Kidney tubule cell (primary cell): ENCODE measurements at places on chromosomes 6 and 20.

DNA sequence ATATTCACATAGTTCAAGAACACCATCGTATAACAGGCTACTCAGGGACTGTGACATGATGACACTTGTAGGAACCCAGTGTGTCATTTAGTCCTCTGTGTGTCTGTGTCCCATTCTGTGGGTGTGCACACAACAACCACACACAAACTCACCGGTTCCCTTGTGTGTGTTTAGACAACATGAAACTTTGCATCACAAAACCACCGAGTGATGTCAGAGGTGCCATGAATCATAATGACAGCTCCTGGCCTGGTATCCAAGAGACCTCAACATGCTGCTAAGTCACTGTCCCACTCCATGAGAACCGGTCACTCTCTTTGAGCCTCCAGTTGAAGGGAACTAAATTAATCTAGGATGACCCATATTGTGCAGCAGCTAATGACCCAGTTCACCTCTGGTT is 421.3 kb downstream of the PREX1 start:
- peak; percentile 55 for DNase-seq

DNA sequence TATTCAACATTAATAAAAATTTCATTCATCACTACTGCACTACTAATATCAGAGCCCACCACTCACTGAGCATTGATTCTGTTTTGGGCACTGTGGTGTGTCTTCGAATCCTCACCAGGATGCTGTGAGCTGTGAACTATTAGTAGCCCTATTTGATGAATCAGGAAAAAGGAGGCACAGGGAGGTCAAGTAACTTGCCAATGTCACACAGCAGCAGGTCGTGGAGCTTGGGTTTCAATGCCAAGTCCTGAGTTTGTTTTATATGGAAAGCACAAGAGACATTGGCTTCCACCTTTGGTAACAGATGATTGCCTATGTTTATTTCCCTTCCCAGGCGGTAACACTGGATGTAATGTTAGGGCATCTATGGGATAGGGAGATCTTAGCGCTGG is 15.0 kb downstream of the NQO2 start:
- no peak for DNase-seq

- DNase-seq = no peak
These were observed 57.2 kb upstream of the MRPS10 start for GRCh38 chr6:42274898-42275297.

- DNase-seq = no peak
These were observed 138.5 kb upstream of the AKAP12 start for GRCh38 chr6:151101161-151101815.

- no peak for DNase-seq
These were observed 20.2 kb downstream of the RNF8 start for GRCh38 chr6:37373822-37374471.

DNA sequence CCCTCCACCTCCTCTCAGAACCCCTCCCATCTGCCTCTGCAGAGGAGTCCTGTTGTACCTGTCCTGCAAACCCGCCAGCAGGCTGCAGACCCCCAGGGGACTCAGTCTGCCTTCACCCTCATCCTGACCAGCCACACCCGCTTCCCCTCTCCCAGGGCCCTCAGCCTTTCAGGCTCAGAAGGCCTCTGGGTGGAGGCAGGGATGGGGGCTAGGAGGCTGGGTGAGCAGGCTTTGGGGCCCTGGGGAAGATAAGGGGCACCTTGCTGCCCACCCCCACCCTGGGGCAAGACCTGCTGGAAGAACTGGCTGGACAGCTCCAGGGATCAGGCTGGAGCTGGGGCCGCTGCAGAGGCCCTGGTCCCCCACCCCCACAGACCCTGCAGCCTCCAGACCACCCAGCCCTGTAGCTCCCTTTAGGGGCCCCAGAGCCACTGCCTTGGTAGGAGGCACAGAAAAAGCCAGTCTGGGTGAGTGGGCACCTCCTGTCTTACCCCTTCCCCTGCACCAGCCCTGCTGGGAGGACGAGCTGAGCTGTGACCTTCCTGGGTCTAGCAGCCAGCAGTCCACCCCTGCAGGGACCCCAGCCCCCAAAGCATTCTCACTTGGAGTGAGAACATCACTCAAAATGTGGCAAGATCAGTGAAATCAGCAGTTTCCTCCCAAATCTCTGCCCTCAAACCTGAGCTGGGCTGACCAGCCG is 5.2 kb downstream of the TEAD3 start:
- DNase-seq = no peak

- DNase-seq = no peak
These were observed 153.7 kb downstream of the TMEM242 start for GRCh38 chr6:157169656-157170055.

DNA sequence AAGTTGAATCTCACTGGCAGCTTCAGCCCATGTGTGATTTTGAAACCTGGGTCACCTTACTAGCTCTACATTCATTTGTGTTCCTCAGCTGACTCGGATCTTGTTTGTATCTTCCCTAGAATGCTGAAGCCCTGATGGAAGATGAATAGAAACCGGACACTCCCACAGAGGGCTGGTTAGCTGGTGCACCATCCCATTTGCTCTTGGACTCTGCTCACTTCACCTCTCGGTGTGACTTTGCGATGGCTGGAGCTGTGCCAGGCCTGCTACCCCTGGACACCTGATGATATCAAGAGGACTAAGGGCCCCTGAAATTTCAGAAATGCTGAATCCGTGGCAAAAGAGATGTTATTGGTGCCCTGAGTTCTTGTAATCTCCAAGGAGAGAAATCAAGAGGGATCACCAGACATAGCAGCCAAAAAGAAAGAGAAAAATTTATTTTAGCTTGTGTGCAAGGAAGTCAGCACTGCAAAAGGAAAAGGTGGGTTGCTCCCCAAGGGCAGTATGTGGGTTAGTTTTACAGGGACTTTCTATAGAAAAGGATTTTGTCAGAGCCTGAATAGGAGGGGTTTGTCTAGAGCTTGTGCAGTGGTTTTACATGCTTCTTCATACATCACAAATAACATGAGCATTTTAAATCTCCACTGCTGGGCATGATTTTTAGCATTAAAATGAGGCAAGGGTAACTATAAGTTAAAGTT is 426.3 kb upstream of the NOX3 start:
- peak; percentile 22 for DNase-seq

- no peak for DNase-seq
These were observed 1046.7 kb upstream of the MAP3K7 start for GRCh38 chr6:91633374-91634111.

GRCh38 chr6:5285526-5285925 is 24.2 kb downstream of the FARS2 start:
- DNase-seq = no peak

- no peak for DNase-seq
These were observed 37.1 kb downstream of the QRSL1 start for GRCh38 chr6:106666282-106667021.

DNA sequence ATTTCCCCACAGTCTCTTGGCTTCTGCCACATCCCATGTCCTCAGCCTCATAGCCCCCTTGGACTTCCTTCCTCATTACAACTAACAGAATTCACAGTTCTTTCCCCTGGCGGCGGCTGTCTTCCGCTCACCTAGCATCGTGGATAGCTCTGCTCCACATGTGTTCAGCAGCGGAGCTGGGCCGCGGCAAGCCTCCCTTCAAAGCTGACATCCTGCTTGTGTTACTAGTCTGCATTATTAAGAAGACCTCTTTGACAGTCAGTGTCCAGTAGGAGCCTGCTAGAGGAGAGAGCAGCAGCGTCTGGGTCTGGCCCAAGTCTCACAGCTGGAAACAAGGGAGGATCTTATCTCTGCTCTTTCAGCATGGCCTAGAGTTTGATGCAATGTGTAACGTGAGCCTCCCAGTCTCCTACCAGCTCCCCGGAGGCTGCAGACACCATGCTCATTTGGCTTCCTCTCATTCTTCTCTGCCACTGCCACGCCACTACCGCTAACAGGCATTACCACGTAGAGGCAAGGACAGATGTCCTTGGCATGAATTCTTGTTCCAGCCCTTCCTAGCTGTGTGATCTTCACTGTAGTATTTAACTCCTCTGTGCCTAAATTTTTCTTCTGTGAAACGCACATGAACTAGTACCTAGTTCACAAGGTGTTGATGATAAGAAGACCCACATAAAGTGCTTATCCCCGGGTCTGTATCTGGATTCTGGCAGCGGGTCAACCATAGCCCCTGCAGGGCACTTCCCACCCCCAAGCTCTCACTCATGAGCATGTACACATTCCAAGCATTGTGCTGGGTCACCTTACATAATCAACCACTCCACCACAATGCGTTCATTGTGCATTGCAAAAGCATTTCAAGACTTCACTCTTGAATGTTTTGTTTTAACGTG is 107.1 kb upstream of the BACH2 start:
- peak; percentile 38 for DNase-seq

DNA sequence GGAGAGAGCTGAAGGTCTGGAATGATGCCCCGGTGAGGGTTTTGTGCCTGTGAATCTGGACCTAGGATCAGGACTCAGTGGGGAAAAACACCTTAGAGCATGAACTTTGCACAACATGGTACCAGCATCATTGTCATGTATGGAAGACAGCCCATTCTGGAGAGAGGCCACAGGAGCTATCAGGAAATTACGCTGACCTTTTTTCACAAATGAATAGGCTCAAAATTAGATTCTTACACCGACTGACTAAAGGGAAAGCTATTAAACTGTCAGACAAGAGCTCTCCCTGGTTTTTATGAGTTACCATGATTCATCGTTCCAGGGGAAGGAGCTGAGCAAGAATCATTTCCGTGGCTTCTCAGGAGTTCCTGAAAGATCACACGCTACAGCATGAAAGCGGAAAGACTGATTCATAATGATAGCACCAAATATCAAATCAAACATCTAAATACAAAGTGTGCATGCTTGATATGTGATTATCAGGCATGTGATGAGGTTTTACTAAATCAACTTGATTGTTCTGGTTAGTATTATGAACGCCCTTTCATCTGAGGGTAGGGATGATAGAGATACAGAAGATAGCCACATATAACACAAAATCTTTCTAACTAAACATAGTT is 224.9 kb upstream of the SMLR1 start:
- peak; percentile 97 for DNase-seq

GRCh38 chr20:22584522-22584921 is at the start of gene FOXA2:
Gene FOXA2, minus strand, starts transcription at chr20:22584572. Its CDS starts 294 bp downstream, at chr20:22584278.
- DNase-seq = peak; percentile 19

DNA sequence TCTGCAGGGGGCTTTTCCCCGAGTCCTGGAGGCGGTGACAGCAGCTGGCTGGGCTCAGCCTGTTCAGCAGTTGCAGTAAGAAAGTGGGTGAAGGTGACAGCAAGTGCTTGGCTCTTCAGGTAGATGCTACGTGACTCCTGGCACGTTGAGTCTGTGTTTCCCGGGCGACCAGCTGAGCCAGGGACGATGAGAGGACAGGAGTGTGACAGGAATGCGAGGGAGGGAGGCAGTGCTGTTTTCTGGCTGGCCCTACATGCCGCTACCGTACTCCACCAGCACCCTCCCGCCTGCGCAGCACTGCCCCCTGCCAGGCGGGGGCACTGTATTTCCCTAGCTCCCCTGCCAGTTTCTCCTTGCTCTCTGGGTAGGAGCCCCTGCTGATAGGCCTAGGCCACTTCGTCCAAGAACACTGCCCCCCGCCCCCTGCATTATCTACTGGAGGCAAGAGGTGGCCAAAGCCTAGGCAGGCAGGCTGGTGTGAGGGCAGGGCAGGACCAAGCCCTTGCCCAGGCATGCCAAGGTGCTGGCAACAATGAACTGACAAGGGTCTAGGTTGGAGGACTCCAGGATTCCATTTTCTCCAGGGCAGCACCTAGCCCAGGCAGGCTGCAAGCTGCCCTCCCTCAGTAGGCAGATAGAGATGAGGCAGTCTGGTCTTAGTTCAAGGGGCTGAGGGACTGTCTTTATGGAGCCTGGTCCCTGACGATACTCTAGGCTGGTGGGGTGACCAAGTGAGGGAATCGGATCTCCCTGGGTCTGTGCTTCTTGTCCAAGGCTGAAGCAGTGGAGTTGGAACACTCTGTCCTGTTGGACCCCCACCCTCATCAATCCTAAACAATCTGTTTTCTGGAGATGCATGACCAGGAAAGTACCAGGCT is 19.2 kb downstream of the MRPS18A start:
- peak; percentile 99 for DNase-seq

GRCh38 chr6:132552372-132552771 is at the start of gene TAAR8:
Gene TAAR8, plus strand, starts transcription at chr6:132552672. Its CDS starts 21 bp downstream, at chr6:132552693.
- no peak for DNase-seq

- no peak for DNase-seq
These were observed 82.1 kb downstream of the KCNB1 start for GRCh38 chr20:49400410-49400809.

- DNase-seq = no peak
These were observed 45.5 kb upstream of the RNGTT start for GRCh38 chr6:89008815-89009374.

DNA sequence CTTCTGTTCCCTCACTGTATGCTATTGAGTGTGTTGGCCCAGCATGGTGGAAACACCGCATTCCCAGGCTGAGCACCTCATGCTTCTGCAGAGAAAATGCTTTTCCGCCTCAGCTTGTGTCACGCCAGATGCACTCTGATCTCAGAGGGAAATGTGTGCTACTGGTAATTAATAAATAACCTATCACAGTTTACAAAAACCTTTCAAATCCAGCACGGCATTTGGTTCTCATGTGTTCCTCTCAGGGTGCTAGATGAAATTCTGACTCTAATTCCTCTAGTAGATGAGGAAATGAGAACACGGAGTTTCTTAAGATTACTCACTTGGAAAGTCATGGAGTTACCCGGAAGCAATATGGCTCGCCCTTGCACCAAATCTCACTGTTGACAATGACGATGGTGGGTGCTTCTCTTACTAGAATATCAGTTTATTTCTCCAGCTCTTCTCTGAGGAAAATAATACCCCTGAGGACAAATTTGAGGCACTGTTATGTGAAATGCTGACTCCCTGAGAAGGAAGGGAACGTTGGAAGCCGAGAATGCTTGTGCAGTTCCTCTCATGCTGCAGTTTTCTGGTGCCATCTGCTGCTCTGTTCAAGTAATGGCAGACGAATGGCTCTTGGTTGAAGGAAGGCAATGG is 116.6 kb downstream of the RNF144B start:
- DNase-seq = peak; percentile 94

- peak; percentile 46 for DNase-seq
These were observed 78.0 kb downstream of the PDE10A start for GRCh38 chr6:165585060-165585459.

DNA sequence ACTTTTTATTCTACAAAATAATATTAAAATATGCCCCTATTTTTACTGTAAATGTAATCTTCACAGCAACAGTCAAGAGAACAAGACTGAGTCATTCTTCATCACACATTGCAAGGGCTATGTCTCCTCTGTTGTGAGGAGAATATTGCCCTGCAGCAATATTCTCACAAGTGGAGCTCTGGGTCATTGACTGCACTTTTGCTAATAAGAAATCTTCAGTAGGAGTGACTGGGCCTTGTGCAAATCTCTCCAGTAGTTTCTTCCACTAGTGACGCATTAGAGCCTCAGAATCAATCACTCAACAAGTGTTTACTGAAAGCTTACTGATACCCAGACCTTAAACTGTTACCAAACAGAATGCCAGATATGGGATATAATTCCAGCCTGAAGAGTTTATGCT is 49.1 kb downstream of the LAMA2 start:
- DNase-seq = peak; percentile 20

GRCh38 chr6:130617658-130618057 is 209.5 kb upstream of the SMLR1 start:
- DNase-seq = no peak

GRCh38 chr6:139135578-139136545 is 982 bp downstream of the HECA start:
- peak; percentile 39 for DNase-seq

- DNase-seq = no peak
These were observed 17.4 kb downstream of the SIM1 start for GRCh38 chr6:100447081-100447899.
